ENCODE measurements at places on chromosomes 4 and X. TPM values are rescaled to one million over a fixed set of nuclear protein-coding genes. Genes with fewer than 3 reads are reported as not detected.

GRCh38 chr4:187020676-187021075 is 297.0 kb upstream of the FAT1 start:
- no peak for DNase-seq
- no peaks in the 10 kb centered on the region for H3K4me1 ChIP-seq
- H3K36me3 ChIP-seq, result no peaks in the 10 kb centered on the region
- no peaks in the 10 kb centered on the region for H3K27me3 ChIP-seq
- H3K4me3 ChIP-seq, result no peak overlapping the region

RAB9B gene
- 0.11 TPM for total RNA-seq

SLC2A9 gene
- total RNA-seq, result 3.6 TPM

DNA sequence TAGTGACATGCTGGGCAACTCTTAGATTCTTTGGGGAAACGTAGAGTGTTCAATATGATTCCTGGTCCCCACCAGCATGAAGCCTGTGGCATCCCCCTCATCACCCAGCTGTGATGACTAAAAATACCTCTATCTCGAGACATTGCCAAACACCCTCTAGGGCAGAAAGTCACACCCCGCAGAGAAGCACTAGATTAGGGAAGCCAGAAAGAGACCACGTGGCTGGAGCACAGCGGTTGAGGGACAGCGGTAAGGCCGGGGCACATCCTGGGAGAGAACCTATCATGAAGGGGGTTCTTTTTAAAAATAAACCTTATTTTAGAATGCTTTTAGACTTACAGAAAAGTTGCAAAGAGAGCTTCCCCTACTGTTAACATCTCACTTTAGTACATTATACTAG is 11.0 kb downstream of the FAT1 start:
- H3K4me1 ChIP-seq, result no peaks in the 10 kb centered on the region
- no peaks in the 10 kb centered on the region for H3K27me3 ChIP-seq
- H3K4me3 ChIP-seq, result no peak overlapping the region
- no peaks in the 10 kb centered on the region for H3K36me3 ChIP-seq
- no peak for DNase-seq
- no peak overlapping the region for H3K27ac ChIP-seq

C4orf51 gene
- not detected for total RNA-seq

- no peaks in the 10 kb centered on the region for H3K4me1 ChIP-seq
- no peak overlapping the region for H3K27ac ChIP-seq
- DNase-seq, result no peak
- no peaks in the 10 kb centered on the region for H3K36me3 ChIP-seq
- H3K27me3 ChIP-seq, result no peaks in the 10 kb centered on the region
- H3K4me3 ChIP-seq, result no peak overlapping the region
Observed at GRCh38 chr4:72467633-72468032, 101.4 kb downstream of the ADAMTS3 start.

COX7B2 gene
- total RNA-seq, result not detected

PALLD gene
- 0.49 TPM for total RNA-seq
